SJSA1 (cell line): ENCODE measurements at places on chromosomes 7 and 10. TPM values are rescaled to one million over a fixed set of nuclear protein-coding genes. Genes with fewer than 3 reads are reported as not detected.

OR9A2 gene
- not detected in 2 replicates for total RNA-seq

UBN2 gene
- 3.8 and 3.9 TPM in 2 replicates for total RNA-seq

GRCh38 chr10:78181381-78182055, 147.9 kb downstream of the RPS24 start:
- no peak for DNase-seq

GRCh38 chr7:12434012-12434642, 30.5 kb upstream of the VWDE start:
- DNase-seq = no peak

DNA sequence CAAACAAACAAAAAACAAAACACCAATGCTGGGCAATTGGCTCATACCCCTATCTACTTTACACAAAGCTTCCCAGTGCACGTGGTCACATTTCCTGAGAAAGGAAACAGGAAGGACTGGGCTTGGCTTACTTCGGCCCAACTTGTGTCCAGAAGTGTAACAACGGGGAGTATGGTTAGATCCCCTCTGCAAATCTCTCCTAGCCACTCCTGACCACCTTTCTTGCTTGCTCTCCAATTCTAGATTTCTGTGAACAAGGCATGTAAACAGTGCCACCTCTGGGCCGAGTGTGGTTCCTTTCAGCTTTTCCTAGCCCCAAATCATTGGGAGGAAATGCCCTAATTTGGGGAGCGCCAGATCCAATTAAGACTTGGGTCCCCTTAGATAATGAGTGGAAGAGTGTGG, 21.0 kb upstream of the FRAT2 start:
- DNase-seq = no peak
